ENCODE measurements at places on chromosomes 12 and 14.

DNA sequence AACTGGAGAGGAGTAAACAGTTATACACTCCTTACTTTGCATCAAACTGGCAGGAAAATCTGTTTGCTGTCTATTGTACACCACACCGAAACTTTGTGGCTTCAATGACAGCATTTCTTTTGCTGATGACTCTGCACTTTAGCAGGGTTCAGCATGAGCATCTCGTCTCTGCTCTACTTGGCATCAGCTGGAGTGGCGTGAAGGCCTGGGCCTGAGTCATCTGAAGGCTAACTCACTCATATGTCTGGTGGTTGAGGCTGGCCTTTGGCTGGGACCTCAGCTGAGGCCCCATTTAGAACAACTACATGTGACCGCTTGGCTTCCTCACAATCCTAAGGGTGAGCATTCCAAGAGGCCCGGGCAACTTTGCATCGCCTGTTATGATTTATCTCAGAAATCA is 28.7 kb upstream of the REP15 start:
- DNase-seq = no peak

GRCh38 chr12:56350662-56351061 is 9.2 kb downstream of the STAT2 start:
- DNase-seq = no peak

DNA sequence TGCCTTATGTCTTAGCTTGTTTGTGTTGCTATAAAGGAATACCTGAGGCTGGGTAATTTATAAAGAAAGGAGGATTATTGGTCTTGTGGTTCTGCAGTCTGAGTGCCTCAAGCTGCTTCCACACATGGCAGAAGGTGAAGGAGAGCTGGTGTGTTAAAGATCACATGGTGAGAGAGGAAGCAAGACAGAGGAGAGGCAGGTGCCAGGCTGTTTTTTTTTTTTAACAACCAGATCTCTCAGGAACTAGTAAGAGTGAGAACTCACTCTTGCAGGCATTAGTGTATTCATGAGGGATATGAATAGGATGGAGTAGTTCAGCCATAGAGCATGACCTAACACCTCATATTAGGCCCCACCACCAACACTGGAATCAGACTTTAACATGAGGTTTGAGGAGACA is 123.4 kb downstream of the CMAS start:
- DNase-seq = no peak

DNA sequence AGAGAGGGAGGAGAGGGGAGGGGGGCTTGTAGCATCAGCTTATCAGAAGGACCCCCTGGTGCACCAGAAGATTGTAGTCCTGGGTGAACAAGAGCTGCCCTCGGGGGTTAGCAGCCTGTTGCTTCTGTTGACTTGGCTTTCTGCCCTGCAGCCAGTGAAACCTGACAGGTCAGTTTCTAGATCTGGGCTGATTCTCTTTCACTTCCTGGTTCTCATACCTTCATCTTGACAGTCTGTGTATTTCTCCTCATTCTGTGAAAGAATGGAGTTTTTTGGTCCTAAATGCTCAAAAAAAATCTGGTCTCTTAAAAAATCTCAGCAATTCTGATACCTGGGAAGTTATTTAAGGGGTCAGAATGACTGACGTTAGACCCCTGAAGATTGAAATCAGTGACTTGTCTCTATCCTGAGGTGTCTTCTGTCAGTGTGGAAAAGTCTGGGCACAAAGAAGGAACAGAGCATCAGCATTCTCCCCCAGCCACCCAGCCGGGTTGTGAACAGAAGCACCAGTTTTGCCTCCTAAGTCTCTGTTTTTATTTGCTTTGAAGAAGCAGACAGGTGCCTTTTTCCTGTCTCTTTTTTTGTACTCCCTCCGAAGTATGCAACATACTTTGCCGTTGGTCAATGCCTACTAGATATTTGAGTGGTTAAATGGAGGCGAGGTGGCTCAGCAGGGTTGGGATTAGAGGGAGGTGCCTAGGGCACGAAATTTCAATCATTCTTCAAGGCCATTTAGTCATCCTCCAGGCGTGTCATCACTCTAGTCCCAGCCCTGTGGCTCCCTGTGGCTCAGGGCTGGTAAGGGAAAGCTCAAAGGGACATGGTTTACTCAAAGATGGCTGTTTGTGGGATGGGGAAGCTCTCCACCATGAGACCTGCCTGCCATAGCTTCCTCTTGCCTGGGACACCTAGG is 24.0 kb downstream of the TTC9 start:
- DNase-seq = no peak

DNA sequence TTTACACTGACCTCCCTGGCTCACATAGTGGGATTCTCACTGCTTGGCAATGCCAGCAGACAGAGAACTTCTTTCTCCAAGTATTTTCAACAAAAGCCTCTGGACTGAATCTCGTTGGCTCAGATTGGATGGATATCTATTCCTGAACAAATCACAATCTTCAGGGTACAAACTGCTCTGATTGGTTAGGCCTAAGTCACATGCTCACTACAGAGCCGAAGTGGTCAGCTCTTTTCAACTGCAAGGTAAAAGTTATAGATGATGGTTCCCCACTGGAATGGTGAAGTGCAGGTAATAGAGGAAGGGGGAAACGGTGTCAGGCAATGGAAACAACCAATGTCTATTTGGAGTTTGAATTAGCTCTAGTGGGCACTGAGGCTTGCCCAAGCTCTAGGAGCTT is 16.7 kb upstream of the VRK1 start:
- DNase-seq = no peak

- DNase-seq = no peak
Measured at GRCh38 chr14:24984846-24985589, 64.9 kb downstream of the STXBP6 start.

DNA sequence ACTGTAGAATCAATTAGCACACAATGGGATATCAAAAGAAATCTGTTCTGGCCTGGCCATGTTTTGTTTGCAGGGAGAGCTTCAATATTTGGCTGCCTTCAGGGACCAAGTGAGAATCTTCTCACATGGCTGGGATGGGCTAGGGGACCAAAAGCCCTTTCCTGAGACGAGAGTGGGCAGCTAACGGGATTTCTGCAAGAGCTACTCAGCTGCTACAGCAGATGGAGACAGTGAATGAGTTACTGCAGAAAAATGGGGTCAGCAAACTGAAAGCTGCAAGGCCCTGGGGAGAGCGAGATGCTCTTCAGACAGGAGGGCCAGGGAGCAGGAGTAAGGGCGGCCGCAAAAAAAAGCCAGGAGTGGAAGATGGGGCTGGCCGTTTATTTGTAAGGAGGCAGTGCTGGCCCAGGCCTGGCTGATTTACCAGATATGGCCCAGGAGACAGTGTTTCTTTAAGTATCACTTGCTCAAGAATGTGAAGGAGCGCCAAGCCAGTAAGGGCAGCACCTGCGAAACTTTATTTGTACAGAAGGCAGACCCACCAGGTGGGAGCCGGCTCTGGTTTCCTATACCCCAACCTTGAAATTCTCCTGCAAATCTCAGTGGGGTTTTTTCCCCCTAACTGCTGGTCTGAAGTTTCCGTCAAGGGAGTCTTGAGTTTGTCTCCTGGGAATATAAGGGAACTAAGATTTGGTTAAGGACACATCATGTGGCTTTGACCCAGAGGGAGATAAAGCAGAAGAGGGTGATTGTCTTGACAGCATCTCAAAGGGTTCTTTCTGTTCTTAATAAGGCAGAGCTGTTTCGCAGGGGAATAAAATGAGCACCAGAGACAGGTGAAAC is 57.8 kb downstream of the SSH1 start:
- DNase-seq = no peak

- no peak for DNase-seq
Measured at GRCh38 chr12:76942267-76942666, 63.4 kb upstream of the CSRP2 start.

GRCh38 chr12:40010899-40011774 is 94.7 kb downstream of the SLC2A13 start:
- DNase-seq = no peak

Measured in hypothalamus (tissue), 51 donors.